ENCODE measurements at places on chromosomes 2 and 18.

- DNase-seq = no peak
Observed at GRCh38 chr18:79548621-79548985, 131.0 kb upstream of the CTDP1 start.

GRCh38 chr2:179050755-179051154 is 818 bp upstream of the CCDC141 start:
- no peak for DNase-seq

DNA sequence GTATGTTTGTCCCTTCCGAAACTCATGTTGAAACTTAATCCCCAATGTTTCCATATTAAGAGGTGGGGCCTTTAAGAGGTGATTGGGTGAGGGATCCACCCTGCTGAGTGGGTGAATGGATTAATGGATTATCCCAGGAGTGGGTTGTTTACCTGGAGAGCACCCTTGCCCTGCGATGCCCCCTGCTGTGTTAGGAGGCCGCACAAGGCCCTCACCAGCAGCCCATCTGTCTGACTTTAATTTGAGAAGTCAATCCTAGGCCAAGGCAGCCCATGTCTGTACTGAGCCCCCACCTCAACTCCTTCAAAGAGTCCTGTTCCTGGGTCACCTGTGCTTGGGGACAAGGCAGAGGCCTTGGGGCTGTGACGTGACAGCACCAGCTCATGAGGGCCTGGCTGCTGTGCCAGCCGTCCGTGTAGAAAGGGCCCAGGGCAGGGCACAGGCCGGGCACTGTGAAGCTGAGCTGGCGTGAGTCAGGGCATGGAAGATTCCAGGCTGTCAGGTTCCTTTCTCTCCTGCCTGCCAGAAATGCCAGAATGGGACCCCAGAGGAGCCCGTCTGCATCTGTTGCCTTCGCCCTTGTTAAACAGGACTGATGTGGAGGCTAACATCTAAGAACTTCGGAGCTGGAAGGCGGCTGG is 21.3 kb upstream of the TAF1B start:
- DNase-seq = no peak

DNA sequence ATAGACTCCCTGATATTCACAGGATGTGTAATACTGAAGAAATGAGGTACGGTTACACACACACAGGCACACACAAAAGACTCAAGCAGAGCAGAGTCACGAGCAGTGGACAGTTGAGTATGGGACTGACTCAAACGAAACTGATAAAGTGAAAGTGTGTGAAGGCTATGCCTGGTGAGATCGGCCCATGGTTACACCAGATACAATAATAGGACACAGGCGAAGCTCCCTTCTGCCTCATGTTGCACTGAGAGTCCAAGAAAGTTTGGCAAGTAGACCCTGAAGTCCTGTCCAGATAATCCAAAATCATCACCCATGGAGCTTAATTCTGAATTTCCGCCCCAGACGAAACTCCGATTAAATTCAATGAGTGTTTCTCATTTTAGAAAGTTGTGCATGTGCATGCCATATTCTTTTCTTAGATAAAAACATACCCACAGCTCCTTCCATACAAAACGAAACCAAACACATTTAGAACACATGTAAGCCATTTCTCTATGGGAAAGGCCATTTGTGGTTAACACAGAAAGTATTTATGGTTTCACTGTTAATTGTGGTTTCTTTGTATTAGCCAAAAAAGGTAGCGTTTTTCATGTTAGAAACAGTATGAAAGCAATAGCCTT is 567.6 kb downstream of the PLCL1 start:
- no peak for DNase-seq

DNA sequence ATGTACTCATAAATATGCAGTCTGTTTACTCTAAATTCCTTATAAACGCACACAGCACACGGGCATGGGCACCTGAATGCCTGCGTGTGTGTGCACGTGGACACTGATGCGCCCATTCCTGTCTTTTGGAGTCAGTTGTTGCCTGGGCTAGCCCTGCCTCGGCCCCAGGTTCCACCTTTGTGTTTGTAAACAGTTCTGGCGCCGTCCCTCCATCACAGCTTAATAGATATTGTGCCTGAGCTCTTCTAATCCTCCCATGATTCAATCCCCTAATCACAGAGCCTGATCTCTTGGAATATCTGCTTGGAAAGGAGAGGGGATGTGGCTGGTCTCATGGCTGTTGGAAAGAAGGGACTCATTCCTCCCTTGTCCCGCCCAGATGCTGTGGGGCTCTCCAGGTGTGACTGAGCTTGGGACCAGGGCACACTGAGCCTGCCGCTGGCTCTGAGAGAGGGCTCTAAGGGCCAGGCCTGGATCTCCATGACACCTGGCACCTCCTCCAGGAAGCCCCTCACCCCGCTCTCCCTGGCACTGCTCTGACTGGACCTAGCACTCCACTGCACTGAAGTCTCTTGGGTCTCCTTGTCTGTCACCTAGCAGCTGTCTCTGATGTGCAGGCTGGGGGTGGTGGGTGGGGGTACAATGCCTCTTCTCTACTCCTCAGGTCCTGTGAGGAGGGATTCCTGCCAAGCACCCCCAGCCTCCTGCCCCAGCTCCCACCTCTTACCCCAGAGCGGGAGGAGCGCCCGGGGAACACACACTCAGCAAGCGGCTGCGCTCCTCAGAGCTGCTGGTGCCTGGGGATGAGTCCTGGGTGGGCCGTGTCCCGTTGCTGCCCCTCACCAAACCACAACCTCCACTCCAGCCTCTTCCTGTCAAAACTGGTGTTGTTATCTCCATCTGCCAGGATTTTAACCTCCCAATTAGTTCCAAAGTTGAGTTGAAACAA is 181.3 kb downstream of the INHBB start:
- DNase-seq = no peak

DNA sequence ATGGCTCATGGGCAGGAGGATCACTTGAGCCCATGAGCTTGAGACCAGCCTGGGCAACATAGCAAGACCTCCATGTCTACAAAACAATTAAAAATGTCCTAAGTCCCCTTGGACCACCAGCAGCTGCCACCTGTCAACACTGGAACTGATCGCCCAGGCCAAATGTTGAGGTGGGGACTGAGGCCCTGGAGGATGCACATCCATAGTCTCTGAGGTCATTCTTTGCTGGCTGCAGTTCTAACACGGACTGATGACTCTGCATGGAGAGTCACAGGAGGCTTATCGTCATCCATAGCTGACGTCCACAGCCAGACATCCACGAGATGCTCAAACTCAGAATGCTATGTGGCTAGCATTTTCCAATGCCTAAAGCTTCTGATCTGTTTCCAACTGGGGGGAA is 151.3 kb downstream of the BCL2 start:
- no peak for DNase-seq

- DNase-seq = no peak
Observed at GRCh38 chr2:220043990-220044335, 416.5 kb downstream of the SLC4A3 start.

DNA sequence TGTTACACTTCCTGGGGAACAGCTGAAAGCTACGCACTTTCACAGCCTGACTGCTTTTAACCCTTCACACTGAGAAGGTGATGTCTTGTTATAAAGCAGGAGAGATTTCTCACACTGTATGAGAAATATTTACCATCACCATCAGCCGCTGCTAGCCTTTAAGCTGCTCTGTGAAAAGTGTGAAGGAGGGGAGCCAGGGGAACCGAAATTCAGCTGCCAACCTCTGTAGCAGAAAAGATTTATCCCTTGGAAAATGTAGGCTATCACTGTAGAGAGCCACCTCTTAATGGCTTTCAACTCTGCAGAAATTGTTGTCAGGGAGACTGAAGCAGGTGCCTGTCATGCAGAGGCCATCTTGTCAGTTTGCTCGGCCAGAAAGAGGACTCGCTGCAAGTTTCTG is 145.3 kb downstream of the SP3 start:
- no peak for DNase-seq

GRCh38 chr2:112834396-112835037 is 2.1 kb downstream of the IL1B start:
- DNase-seq = no peak

DNA sequence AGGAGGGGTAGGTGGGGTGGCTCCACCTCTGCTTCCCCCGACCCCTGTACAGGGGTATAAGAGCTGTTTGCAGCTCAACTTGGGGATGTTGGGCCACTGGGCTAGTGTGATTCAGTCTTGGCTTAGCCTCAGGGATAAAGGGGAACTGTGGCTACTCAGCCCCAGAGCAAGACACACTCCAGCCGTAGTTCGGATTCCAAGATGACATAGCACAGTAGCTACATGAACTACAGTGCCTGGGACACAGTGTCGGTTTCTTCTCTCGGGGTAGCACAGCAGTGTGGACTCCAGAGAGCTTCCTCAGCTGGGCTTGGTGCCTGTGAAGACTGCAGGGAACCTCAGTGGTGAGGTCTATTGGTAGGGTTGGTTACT is 21.1 kb downstream of the CARF start:
- no peak for DNase-seq

DNA sequence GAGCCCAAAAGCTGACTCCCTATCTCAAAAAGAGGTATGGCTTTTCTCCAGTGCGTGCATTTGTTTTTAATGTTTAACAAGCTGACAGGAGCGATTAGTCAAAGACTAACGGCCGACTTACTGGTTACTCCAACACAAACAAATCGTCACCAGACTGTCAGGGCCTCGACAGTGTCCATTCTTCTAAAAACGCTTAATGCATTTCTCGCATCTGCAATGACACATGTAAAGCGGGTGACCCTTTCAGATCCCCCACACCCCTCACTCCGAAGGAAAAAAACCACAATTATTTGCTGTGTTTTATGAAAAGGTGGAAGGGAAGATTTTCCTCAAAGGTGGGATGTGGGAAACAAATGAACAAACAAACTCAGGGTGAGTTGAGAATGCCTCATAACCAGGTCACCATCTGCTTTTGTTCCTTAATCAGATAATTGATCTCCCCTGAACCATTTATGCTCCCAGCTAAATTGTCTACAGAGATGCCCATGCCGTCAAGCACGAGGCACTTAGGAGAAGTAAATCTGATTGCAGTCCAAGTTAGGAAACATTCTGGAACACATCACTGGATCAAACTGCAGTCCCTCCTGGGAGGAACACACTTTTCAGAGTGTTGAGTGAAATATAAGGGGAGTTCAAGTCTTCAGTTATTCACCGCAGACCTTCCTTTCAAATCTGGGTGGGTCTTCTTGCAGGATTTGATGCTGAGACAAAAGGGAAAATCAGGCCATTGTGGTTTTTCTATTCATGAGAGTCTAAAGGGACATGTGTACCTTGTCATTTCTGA is 340.8 kb downstream of the CMPK2 start:
- no peak for DNase-seq

- no peak for DNase-seq
Observed at GRCh38 chr2:121888189-121888557, 132.7 kb downstream of the TSN start.

GRCh38 chr2:237702441-237703391 is 75.3 kb downstream of the LRRFIP1 start:
- DNase-seq = no peak

- DNase-seq = no peak
Observed at GRCh38 chr18:55405475-55405874, 182.5 kb downstream of the TCF4 start.

GRCh38 chr2:152426801-152427200 is 91.8 kb downstream of the FMNL2 start:
- DNase-seq = no peak

GRCh38 chr2:182611009-182611408 is 105.0 kb upstream of the DNAJC10 start:
- DNase-seq = no peak

DNA sequence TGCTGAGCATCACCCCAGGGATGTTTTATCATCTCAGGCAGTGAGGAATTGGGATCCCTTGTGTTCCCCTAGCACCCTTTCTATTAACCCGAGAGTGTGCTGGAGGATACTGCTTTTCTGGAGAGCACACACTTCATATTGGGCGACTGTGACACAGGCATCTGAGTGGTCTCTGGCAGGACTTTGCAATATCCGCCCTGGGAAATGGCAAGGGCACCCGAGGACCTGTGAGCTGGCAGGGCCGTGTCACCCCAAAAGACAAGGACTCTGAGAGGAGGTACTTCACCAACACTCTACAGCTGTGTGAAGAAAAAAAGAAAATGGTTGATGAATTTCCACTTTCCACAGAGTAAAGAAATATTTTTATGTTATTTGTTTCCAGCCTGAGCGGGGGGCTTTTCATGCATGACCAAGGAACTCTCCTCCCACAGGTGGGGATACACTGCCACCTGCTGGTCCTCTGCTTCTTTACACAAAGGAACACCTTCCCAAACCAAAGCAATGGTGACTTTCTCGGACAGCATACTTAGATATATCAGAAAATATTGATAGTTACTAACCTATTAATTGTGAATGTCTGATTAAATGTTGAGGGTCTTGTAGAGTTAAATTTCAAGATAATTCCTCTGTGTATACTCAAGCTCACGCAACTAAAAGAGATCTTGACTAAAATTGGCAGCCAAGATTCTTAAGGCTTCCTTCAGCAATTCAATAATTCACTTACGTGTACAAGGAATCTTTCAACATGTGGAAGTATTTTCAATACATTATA is 45.9 kb upstream of the REG3G start:
- DNase-seq = no peak

DNA sequence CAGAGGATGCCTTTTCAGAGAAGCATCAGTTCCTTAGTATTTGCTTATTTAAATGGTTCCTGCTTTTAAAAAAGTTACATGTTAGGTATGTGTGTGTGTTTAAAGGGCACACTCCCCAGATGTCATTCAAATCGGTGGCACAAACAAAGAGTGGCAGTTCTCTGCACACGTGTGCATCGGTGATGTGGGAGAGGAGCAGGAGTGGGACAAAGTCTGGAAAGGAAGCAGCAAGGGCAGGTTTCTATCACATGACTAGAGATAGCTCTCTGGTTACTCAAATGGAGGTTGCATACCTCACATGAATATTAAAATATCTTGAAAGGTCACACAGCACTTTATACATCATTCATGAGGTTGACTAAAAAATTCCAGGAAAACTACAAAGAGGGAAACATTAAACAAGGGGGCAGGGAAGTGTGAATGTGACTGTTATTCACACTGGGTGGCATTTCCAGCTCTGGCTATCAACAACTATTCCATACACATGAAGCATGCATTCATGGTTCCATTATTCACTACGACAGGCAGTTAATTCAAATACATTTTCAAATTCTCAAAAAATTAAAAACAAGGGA is 64.7 kb downstream of the SEPTIN10 start:
- no peak for DNase-seq

- DNase-seq = no peak
Observed at GRCh38 chr2:11099122-11100065, 55.9 kb upstream of the SLC66A3 start.

- no peak for DNase-seq
Observed at GRCh38 chr18:58288921-58289797, 245.1 kb downstream of the NEDD4L start.

- no peak for DNase-seq
Observed at GRCh38 chr2:183078163-183078463, 434 bp upstream of the DUSP19 start.

Measured in cardiac septum (tissue), 1 donor.